CD4-positive, CD25-positive, alpha-beta regulatory T cell (primary cell): ENCODE measurements at places on chromosomes 16 and 17. TPM values are rescaled to one million over a fixed set of nuclear protein-coding genes. Genes with fewer than 3 reads are reported as not detected.

- no peak for DNase-seq
- H3K27ac ChIP-seq = no peak overlapping the region
- H3K36me3 ChIP-seq = no peaks in the 10 kb centered on the region
- no peak overlapping the region for H3K4me3 ChIP-seq
- no peaks in the 10 kb centered on the region for H3K4me1 ChIP-seq
Measured at GRCh38 chr17:77027271-77027889, 113.4 kb upstream of the SEC14L1 start.

DNA sequence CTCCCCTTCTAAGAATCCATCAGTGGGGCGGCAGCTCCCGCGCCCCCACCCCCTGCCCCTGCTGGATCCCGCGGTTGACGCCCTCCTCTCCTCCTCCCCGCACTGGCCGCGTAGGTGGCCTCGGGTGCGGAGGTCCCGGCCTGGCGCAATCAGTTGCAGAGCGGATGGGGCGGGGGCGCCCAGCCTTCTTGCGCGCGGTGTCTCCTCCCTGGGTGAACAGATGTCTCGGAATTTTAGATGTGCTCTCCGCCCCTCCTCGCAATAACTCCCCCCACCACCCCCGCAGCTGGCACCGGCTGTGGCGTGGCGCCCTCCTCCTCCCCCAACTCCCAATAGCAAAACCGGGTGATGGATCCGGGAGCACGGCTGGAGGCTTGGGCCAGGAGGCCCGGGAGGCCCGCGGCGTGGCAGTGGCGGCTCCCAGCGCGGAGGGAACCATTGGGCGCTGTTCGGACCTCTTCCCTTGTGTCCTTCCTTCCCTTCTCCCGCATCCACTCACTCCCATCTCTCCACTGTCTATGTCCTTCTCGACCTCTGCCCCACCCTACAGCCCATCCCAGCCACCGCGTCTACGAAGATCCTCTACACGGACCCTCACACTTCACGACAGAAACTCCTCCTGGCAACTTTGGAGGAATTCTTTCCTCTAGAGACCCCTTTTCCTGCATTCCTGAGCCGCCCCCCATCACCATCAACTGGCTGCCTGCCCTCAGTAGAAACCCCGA, 11.0 kb downstream of the NEUROD2 start:
- no peak overlapping the region for H3K27ac ChIP-seq
- H3K27me3 ChIP-seq = peaks cover 24% of the 10 kb centered on the region
- peaks cover 18% of the 10 kb centered on the region for H3K4me1 ChIP-seq

DNA sequence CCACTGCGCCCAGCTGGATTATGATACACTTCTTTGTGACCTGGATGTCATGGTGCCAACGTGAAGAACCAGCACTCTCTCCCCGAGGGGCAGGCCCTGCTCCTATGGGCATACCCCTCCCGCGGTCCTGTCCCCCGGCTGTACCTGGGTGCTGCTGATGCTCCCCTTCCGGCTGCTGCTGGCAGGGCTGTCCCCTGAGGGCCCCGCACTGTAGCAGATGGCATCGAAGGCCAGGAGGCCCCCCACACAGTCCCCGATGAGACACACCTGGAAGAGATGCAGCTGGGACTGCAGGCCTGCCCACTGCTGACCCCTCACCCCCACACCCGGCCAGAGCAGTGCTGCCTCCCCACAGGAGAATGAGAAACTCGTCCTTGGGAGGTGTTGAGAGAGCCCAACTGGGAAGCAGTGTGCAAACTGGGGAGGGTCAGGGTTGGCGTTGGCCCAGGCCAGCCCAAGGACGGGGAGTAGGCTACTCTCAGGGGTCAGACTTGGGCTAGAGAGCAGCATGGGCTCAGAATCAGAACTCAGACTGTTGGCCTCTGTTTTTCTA, 33.7 kb downstream of the PIMREG start:
- H3K27me3 ChIP-seq = no peaks in the 10 kb centered on the region
- H3K27ac ChIP-seq = no peak overlapping the region
- DNase-seq = no peak

- no peak for DNase-seq
- no peaks in the 10 kb centered on the region for H3K27me3 ChIP-seq
- peaks cover 15% of the 10 kb centered on the region for H3K4me1 ChIP-seq
- no peak overlapping the region for H3K27ac ChIP-seq
- H3K36me3 ChIP-seq = peaks cover 68% of the 10 kb centered on the region
Measured at GRCh38 chr17:73198201-73198929, 5.5 kb downstream of the COG1 start.

GRCh38 chr16:89828199-89828869, at the start of gene SPIRE2:
Gene SPIRE2 (plus strand): TSS chr16:89828475. CDS start chr16:89828551, 76 bp downstream.
- no peaks in the 10 kb centered on the region for H3K36me3 ChIP-seq
- H3K27ac ChIP-seq = no peak within 1 kb of the TSS
- DNase-seq = peak; percentile 56
- no peak within 1 kb of the TSS for H3K4me3 ChIP-seq

GRCh38 chr17:10127819-10128425, 70.5 kb downstream of the GAS7 start:
- no peak for DNase-seq
- no peak overlapping the region for H3K27ac ChIP-seq
- H3K36me3 ChIP-seq = no peaks in the 10 kb centered on the region
- no peaks in the 10 kb centered on the region for H3K4me1 ChIP-seq
- H3K4me3 ChIP-seq = no peak overlapping the region

DNA sequence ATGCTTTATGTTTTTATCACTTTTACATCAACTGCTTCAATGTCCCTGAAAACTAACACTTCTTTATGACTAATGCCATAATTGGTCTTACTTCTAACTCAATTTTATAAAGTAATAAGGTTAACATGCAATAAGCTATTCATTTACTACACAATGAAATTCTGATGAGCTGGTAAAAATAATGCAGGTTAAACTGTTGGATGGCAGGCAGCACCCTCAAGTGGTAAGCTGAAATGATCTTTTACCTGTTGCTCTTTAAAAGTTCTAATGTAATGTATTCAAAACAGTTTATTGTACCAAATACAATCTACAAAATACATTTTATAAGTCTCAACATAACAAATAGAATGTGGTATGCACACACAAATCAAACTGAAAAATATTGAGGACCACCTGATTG, 1280.3 kb downstream of the CDH8 start:
- H3K36me3 ChIP-seq = no peaks in the 10 kb centered on the region
- no peak for DNase-seq
- H3K27ac ChIP-seq = no peak overlapping the region
- H3K4me3 ChIP-seq = no peak overlapping the region
- H3K4me1 ChIP-seq = no peaks in the 10 kb centered on the region

GRCh38 chr16:12440228-12440530, 363.5 kb downstream of the CPPED1 start:
- no peaks in the 10 kb centered on the region for H3K27me3 ChIP-seq
- H3K4me3 ChIP-seq = no peak overlapping the region
- no peak for DNase-seq
- H3K4me1 ChIP-seq = no peaks in the 10 kb centered on the region

DNA sequence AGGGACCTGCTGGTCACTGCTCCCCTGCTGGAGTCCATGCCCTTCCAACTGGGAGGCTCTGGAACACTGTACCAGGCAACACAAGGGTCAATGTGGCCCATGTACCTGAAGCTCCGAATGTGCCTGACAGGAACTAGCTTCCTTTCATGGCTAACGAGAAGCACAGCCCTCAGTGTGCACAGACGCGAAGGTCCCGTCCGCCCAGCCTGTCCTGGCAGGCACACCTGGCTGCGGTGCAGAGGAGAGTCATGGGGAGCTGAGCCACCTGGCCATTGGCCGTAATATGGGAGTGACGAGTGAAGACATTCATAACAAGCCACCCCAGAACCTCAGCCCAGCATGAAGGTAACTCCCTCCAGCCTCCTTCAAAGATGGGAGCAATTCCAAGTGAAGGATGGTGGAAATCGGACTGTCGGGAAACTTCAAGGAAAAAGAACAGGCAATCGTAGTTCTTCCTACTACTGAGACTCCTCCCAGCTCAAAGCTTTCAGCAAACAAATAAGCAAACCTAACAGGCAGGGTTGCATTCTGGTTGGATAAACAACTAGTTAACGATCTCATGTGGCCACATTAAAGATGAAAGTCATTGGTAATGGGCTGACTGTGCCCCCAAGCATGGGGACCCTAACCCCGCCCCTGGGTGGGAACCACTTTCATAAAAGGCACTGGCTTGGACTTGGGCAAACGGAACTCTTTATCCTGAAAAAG, 13.2 kb downstream of the TMEM11 start:
- no peak overlapping the region for H3K4me3 ChIP-seq
- H3K36me3 ChIP-seq = peaks cover 40% of the 10 kb centered on the region
- DNase-seq = no peak
- no peak overlapping the region for H3K27ac ChIP-seq
- H3K27me3 ChIP-seq = no peaks in the 10 kb centered on the region

DNA sequence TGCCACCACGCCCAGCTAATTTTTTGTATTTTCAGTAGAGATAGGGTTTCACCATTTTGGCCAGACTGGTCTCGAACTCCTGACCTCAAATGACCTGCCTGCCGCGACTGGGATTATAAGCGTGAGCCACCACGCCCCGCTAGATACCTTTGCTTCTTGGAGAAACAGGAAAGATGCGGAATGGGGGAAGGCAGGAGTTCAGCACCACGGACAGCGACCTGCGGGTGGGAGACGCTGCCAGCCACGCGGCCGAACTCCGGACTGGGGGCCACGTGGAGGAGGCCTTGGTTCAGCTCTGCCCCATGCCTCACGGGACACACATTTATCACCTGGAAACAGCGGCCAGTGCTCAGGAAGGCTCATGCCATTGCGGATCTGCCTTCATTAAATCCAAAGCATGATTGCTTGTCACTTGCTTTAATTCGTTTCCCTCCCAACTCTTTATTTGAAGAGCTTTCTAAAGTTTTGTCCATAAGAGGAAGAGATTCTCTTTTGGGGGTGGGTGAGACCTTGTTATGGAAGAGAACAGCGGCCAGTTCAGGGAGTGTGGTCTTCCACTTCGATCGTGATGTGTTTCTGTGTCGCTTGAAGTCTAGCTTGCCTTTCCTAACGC, 219.9 kb downstream of the ENGASE start:
- no peaks in the 10 kb centered on the region for H3K4me1 ChIP-seq
- no peaks in the 10 kb centered on the region for H3K36me3 ChIP-seq
- no peaks in the 10 kb centered on the region for H3K27me3 ChIP-seq
- no peak for DNase-seq
- H3K4me3 ChIP-seq = no peak overlapping the region

- no peak overlapping the region for H3K27ac ChIP-seq
- DNase-seq = no peak
- peaks cover 1% of the 10 kb centered on the region for H3K27me3 ChIP-seq
Measured at GRCh38 chr17:61414141-61414935, 14.7 kb downstream of the TBX2 start.

GRCh38 chr17:49727380-49727779, 19.6 kb upstream of the SLC35B1 start:
- no peak for DNase-seq
- peaks cover 87% of the 10 kb centered on the region for H3K36me3 ChIP-seq
- H3K27me3 ChIP-seq = no peaks in the 10 kb centered on the region
- H3K4me1 ChIP-seq = peaks cover 33% of the 10 kb centered on the region
- no peak overlapping the region for H3K27ac ChIP-seq

- no peak overlapping the region for H3K27ac ChIP-seq
- H3K4me3 ChIP-seq = no peak overlapping the region
- H3K36me3 ChIP-seq = no peaks in the 10 kb centered on the region
Measured at GRCh38 chr16:16774389-16774788, 395.4 kb downstream of the NPIPA7 start.

GRCh38 chr17:63644846-63645245, 22.6 kb downstream of the MAP3K3 start:
- H3K4me3 ChIP-seq = no peak overlapping the region
- DNase-seq = no peak
- peaks cover 6% of the 10 kb centered on the region for H3K4me1 ChIP-seq
- H3K36me3 ChIP-seq = peaks cover 26% of the 10 kb centered on the region

GRCh38 chr17:46262271-46262670, 32.7 kb upstream of the LRRC37A start:
- DNase-seq = no peak
- H3K4me1 ChIP-seq = peaks cover 24% of the 10 kb centered on the region
- peaks cover 6% of the 10 kb centered on the region for H3K27me3 ChIP-seq
- H3K4me3 ChIP-seq = no peak overlapping the region

GRCh38 chr17:40454613-40454995, 11.4 kb downstream of the IGFBP4 start:
- no peak overlapping the region for H3K27ac ChIP-seq
- no peaks in the 10 kb centered on the region for H3K36me3 ChIP-seq
- no peaks in the 10 kb centered on the region for H3K4me1 ChIP-seq
- no peak for DNase-seq
- H3K27me3 ChIP-seq = no peaks in the 10 kb centered on the region

GRCh38 chr16:27269300-27270150, 953 bp upstream of the NSMCE1 start:
- peak overlapping the region; percentile 37 for H3K4me3 ChIP-seq
- H3K27ac ChIP-seq = no peak overlapping the region
- H3K27me3 ChIP-seq = no peaks in the 10 kb centered on the region

GRCh38 chr17:63688396-63689020, 11.4 kb downstream of the LIMD2 start:
- DNase-seq = no peak
- no peak overlapping the region for H3K4me3 ChIP-seq
- H3K36me3 ChIP-seq = peaks cover 79% of the 10 kb centered on the region
- no peaks in the 10 kb centered on the region for H3K27me3 ChIP-seq

DNA sequence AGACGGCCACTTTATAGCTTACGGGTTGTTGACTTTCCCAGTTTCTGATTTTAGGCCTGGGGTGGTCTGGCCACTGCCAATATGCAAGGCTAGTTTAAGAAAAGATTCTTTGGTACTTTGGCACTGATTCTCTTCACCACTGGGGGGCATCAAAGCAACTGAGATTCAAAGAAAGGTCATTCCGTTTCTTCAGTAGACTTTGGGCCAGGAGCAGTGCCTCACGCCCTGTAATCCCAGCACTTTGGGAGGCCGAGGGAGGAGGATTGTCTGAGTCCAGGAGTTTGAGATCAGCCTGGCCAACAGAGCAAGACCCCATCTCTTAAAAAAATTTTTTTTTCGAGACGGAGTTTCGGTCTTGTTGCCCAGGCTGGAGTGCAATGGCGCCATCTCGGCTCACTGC, 53.0 kb downstream of the RPA1 start:
- H3K4me3 ChIP-seq = no peak overlapping the region
- no peaks in the 10 kb centered on the region for H3K27me3 ChIP-seq
- no peaks in the 10 kb centered on the region for H3K4me1 ChIP-seq

GRCh38 chr17:16013943-16014407, 14.4 kb downstream of the TTC19 start:
- no peak for DNase-seq
- no peak overlapping the region for H3K27ac ChIP-seq
- H3K36me3 ChIP-seq = peaks cover 48% of the 10 kb centered on the region
- H3K4me3 ChIP-seq = no peak overlapping the region
- no peaks in the 10 kb centered on the region for H3K4me1 ChIP-seq

- H3K36me3 ChIP-seq = no peaks in the 10 kb centered on the region
- H3K4me1 ChIP-seq = peaks cover 16% of the 10 kb centered on the region
- no peaks in the 10 kb centered on the region for H3K27me3 ChIP-seq
- H3K27ac ChIP-seq = no peak overlapping the region
Measured at GRCh38 chr17:17937201-17937853, 34.9 kb downstream of the TOM1L2 start.

- H3K4me1 ChIP-seq = peaks cover 80% of the 10 kb centered on the region
- peak; percentile 51 for DNase-seq
- H3K27me3 ChIP-seq = no peaks in the 10 kb centered on the region
- peak overlapping the region; percentile 99 for H3K4me3 ChIP-seq
Measured at GRCh38 chr17:58329810-58330537, 1.4 kb upstream of the TSPOAP1 start.

GRCh38 chr17:47934856-47935255, 6.5 kb upstream of the PNPO start:
- peaks cover 9% of the 10 kb centered on the region for H3K36me3 ChIP-seq
- H3K27ac ChIP-seq = no peak overlapping the region
- DNase-seq = no peak
- no peaks in the 10 kb centered on the region for H3K27me3 ChIP-seq
- no peaks in the 10 kb centered on the region for H3K4me1 ChIP-seq
- H3K4me3 ChIP-seq = no peak overlapping the region

GNG13 gene
- not detected for total RNA-seq

TSPAN10 gene
- total RNA-seq = not detected

TBC1D3C gene
- total RNA-seq = 2.0 TPM

CDRT4 gene
- 21.0 TPM for total RNA-seq

ZNF597 gene
- total RNA-seq = 4.7 TPM

HOXB7 gene
- total RNA-seq = 2.1 TPM
